ENCODE measurements at places on chromosomes 2 and 18. TPM values are rescaled to one million over a fixed set of nuclear protein-coding genes. Genes with fewer than 3 reads are reported as not detected.
A peak's percentile ranks its signal among the peaks of the same experiment; 100 is the strongest.

DNA sequence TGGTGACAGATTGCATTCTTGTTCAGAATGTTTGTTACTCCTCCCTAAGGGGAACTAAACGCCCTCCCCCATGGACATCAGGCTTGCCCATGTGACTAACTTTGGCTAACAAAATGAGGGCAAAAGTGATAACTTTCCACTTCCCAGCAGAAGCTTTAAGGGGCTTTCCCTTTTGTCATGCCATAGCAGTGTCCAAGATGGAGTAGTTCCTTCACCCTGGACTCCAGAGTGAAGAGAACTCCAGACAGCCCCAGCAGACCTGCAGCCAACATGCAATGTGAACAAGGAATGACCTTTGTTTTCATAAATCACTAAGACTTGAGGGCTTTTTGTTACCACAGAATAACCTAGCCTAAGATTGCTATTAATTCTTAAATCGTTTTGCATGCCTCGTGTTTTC is 163.5 kb downstream of the ZEB2 start:
- peaks cover 23% of the 10 kb centered on the region for H3K4me1 ChIP-seq
- no peak overlapping the region for H3K27ac ChIP-seq

DNA sequence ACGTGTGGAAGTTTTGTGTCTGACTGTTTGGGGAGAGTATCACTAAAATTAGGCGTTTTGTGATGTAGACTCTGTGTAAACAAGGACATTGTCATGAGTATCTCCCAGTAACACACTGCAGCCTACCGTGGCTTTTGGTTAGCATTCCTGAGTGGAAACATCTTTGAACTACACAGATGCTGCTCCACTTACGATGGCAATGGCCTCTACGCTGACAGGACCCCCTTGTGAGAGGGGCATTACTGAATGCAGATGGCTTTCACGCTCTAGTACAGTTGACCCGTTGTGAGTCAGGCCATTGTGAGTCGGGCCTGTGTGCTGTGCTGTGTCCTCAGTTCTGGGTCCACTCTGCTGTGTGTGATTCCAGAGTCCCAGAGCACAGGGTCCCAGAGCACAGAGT is 34.4 kb upstream of the ADNP2 start:
- H3K4me3 ChIP-seq: no peak overlapping the region
- no peaks in the 10 kb centered on the region for H3K4me1 ChIP-seq
- DNase-seq: no peak
- no peak overlapping the region for H3K27ac ChIP-seq

- no peaks in the 10 kb centered on the region for H3K36me3 ChIP-seq
- peaks cover 61% of the 10 kb centered on the region for H3K4me1 ChIP-seq
- H3K4me3 ChIP-seq: no peak overlapping the region
- H3K27ac ChIP-seq: peak overlapping the region; percentile 99
- peak; percentile 78 for DNase-seq
Measured at GRCh38 chr2:234288974-234289455, 207.9 kb downstream of the ARL4C start.

GRCh38 chr2:208311321-208311720 is 45.3 kb downstream of the PIKFYVE start:
- DNase-seq: no peak
- peaks cover 21% of the 10 kb centered on the region for H3K36me3 ChIP-seq
- H3K4me1 ChIP-seq: peaks cover 18% of the 10 kb centered on the region
- no peak overlapping the region for H3K27ac ChIP-seq

GRCh38 chr2:236472720-236473495 is 96.7 kb upstream of the ACKR3 start:
- no peaks in the 10 kb centered on the region for H3K36me3 ChIP-seq
- H3K27ac ChIP-seq: no peak overlapping the region
- DNase-seq: no peak
- no peaks in the 10 kb centered on the region for H3K27me3 ChIP-seq
- H3K4me3 ChIP-seq: no peak overlapping the region

Gene RAMP1
- total RNA-seq: 1.4 TPM

Gene SERPINB10
- not detected for total RNA-seq

DNA sequence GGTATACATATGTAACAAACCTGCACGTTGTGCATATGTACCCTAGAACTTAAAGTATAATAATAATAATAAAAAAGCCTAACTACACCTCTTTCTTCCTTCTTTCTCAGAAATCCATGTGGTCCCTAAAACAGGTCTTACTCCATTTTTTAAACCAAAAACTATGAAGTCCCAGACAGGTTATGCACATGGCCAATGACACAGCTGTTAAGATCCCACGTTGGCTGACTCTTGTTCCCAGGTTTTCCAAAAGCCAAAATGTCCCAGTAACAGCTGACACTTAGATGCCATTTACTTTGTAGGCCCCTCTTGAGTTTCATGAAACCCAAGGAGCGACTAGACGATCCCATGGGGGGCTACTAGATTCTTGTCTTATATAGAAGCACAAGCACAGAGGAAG is 97.0 kb downstream of the KCNF1 start:
- no peak overlapping the region for H3K27ac ChIP-seq
- H3K4me1 ChIP-seq: no peaks in the 10 kb centered on the region
- H3K4me3 ChIP-seq: no peak overlapping the region
- DNase-seq: no peak
- H3K36me3 ChIP-seq: no peaks in the 10 kb centered on the region
- peaks cover 9% of the 10 kb centered on the region for H3K27me3 ChIP-seq

DNA sequence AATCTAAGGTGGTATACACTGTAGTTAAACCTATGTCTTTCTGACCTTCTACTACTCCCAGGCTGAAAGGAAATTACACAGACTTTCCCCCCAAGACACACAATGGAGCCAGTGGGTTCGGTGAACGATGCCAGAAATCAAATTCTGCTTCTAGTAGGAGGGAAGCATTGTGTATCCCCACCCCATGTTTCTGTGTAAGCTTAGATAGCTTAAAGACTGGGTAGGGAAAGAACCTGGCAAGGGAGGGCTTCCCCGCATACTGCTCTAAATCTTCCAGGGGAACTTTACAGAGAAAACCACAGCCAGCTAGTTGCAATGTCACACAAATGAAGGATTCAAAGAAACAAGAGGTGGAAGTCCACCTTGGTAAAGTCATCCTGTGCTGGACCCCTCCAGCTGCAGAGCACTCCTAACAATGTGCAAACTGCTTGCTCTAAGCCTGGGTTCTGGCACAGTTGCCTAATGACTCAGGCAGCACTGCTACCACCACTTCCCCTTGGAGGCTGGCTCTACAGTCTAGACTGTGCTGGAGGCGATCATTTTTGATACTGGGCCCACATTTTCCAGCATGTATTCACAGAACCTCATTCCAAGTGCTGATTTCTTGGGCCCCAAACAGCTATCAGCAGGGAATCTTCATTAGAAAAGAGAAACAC is 47.5 kb downstream of the TRIB2 start:
- no peak overlapping the region for H3K4me3 ChIP-seq
- H3K27me3 ChIP-seq: peaks cover 14% of the 10 kb centered on the region
- H3K27ac ChIP-seq: no peak overlapping the region
- no peak for DNase-seq

Gene FLACC1
- 0.76 TPM for total RNA-seq

DNA sequence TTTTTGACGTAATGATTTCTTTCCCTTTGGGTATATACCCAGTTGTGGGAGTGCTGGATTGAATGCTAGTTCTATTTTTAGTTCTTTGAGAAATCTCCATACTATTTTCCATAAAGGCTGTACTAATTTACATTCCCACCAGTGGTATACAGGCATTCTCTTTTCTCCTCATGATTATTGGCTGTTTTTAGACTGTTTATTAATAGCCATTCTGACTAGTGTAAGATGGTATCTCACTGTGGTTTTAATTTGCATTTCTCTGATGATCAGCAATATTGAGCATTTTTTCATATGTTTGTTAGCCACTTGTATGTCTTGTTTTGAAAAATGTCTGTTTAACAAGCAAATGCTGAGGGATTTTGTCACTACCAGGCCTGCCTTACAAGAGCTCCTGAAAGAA is 9.2 kb upstream of the CD28 start:
- no peaks in the 10 kb centered on the region for H3K27me3 ChIP-seq
- H3K27ac ChIP-seq: no peak overlapping the region
- peaks cover 3% of the 10 kb centered on the region for H3K36me3 ChIP-seq
- peaks cover 14% of the 10 kb centered on the region for H3K4me1 ChIP-seq
- DNase-seq: no peak

Gene UGT1A4
- not detected for total RNA-seq

DNA sequence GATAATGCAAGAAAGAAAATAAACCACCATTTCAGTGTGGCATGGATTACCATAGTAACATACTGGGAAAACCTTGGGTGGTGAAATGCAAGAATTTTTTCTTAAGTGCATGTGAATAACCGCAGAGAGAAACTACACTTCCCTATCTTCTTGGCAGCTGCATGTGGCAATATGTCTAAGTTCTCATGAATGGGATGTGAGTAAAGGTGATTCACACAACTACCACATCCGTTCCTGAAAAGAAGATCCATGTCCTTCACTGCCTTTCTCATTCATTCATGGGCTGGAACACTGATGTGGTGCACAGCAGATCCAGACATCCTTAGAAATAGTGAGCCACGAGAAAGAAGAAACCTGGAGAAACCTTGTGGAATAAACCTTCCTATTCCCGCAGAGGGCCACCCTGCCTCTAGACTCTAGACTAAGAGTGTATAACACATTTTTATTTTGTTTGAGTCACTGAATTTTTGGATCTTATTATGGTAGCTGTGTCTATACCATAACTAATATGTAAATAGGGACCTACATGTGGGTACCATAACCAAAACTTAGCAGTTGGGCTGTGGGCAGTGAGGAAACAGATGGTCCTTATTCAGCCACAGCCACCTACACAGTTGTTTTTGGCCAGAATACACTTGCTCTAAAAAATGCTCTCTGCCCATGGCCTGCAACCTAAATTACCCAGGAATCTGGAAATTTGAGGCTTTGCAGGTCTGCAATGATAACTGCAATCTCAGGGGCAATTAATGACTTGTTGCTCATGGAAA is 573.3 kb downstream of the LRP1B start:
- no peak for DNase-seq
- H3K4me3 ChIP-seq: no peak overlapping the region
- H3K4me1 ChIP-seq: no peaks in the 10 kb centered on the region
- H3K36me3 ChIP-seq: no peaks in the 10 kb centered on the region
- H3K27me3 ChIP-seq: no peaks in the 10 kb centered on the region

DNA sequence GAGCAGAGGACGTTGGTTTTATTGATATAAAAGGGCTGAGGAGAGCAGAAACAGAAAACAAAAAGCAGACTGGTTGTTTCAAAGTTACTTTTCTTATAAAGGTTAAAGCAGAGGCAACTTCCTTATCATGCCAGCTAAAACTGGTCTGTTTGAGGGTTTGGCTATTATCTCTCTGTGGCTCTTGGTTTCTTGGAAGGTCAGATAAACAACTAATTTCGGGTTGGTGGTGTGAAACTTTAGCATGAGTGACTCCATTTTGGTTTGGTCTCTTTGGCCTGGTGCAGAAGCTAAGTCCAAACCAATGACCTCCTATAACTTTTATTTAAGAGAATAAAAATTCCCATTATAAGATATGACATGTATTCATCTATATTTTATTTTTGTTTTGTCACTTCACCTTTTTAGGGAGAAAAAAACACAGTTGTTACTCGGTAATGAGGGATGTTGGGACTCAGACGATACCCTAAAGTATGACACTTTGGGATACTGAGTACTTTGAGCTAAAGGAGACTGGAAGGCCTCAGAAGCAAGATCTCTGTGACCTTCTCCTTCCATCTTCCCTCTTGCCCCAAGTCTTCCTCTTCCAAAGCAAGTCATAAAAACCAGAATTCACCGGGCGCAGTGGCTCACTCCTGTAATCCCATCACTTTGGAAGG is 23.3 kb downstream of the TNFAIP6 start:
- H3K36me3 ChIP-seq: no peaks in the 10 kb centered on the region
- DNase-seq: no peak
- H3K4me3 ChIP-seq: no peak overlapping the region
